ENCODE measurements at places on chromosomes 2 and 18.

DNA sequence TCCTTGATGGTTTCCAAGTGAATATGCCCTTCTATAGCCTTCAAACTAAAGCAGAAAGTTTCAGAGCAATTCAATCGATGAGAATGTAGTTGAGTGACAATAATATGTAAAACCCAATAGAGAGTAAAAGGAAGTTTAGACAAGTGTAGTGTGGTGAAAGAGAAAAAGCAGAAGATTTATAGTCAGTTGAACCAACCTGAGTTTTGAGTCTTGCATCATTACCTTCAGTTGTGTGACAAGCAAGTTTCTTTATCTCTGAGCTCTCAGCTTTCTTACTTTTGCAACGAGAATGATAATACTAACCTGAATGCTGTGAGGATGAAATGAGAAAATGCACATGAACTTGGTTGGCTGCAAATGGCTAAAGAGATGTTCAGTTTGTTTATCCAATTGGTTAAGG is 40.6 kb upstream of the TMEM247 start:
- DNase-seq: no peak

GRCh38 chr2:6730003-6730402 is 135.7 kb downstream of the CMPK2 start:
- DNase-seq: no peak

DNA sequence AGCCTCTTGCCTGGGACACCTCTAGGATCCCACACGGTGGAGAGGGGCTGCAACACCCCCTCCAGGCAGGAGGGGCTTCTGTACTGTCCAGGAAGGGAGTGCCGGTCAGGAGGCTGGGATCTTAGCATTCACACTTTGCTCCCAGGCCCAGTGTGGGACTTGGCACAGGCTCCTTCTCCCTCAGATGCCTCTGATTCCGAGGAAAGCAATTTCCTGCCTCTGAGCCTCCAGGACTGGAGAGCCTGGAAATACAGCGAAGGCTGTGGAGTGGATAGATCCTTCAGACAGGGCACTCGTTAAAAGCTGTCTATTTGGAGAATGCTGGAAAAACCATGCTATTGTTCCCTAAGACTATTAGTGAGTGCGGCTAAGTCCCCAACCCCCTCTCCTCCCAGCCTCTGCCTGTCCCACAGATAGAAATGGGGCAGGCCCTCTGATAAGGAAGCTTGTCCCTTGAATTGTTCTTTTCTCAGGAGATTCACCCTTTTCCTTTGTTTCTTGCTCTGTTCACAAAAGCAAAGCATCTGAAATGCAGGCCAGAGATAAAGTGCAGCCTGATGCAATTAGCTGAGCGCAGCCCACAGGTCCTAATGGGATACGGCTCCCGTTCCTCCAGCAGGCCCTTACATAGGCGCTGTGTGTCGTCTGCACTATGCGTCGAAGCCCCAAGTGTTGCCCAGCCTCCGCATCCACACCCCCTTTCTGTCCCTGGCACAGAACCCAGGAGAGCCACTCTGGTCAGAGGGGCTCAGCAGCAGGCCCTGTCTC is 252.2 kb downstream of the KLHL29 start:
- DNase-seq: peak; percentile 20

DNA sequence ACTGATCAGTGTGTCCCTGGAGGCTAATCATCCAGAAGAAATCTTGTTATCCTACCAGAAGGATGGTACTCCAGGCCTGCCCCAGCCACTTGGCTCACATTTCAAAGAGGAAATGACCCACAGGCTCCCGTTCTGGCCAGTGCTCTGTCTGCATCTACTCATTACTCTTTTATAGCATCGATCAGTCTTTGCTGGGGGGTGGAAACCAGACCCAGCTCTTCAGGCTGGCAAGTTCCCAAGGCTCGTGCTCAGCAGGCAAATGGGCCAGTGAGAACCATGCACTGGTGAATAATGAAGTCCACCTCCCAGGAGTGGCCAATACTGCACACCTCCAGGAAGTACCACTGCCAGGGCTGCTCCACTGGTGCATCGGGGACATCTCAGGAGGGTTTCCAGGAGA is 38.8 kb downstream of the DNER start:
- DNase-seq: no peak

DNA sequence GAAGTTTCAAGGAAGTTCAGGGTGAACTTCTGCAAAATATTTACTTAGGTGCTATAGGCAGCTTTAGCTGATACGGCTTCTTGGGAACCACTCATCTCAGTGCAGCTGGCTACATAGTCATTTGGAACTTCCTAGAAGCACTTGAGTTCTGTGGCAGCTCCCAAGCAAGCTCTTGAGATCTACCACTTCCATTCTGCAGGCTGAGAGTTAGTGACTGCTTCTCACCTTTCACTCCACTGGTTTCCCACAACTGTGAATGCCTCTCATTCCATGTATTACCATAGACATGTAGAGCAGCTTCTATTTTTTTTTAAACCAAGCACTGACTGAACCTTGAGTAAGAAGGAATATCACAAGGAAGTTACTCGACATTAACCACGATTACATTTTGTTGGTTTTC is 994.1 kb upstream of the ACVR2A start:
- DNase-seq: no peak

DNA sequence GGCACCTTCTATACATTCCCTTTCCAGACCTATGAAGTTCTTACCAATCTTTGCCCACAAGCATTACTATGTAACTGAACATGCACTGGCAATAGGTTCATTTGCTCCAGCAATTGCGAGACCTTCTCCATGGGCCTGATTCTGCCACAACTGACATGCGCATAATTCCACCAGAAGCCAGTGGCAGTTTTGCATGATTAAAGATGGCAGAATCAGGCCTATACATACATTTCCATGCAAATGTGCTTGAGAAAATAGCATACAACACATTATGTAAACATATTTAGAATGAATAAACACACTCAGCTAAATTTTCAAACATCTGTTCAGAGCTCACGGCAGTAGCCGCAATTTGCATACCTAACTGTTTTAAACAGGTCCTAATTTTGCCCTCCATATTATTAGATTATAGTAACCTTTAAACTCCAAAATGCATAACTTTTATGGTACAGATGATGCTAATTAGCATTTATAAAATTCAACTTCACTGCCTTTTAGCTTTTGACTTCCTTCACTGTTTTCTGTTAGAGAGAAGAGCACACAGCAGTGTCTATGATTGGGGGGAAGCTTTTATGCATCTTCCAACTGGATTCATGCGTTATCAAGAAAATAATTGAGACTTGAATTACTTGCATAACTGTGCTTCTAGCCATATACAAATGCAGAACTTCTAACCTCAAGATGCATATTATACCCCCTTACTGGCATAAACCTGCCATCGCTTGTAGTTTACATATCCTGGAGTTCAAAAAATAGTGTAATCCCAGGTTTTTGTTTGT is 155.3 kb upstream of the CDH19 start:
- no peak for DNase-seq

DNA sequence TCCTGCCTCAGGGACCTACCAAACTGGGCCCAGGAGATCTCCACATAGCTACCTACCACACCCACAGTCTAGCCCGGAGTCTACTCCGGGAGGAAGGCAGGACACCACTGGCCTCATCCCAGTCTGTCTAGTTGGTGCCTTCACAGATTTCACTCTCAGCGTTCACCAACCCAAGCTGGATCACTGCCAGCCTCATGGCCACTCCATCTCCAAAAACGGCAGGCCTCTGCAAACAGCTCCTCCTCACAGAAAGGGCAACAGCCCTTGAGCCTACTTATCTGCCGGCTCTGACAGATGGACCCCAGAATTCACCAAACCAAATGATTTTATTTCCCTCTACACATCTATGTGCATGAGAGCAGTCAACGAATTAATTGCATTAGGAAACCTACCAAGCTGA is 61.3 kb downstream of the NCKAP5 start:
- no peak for DNase-seq

- no peak for DNase-seq
Observed at GRCh38 chr18:8882632-8883408, 177.5 kb downstream of the MTCL1 start.

DNA sequence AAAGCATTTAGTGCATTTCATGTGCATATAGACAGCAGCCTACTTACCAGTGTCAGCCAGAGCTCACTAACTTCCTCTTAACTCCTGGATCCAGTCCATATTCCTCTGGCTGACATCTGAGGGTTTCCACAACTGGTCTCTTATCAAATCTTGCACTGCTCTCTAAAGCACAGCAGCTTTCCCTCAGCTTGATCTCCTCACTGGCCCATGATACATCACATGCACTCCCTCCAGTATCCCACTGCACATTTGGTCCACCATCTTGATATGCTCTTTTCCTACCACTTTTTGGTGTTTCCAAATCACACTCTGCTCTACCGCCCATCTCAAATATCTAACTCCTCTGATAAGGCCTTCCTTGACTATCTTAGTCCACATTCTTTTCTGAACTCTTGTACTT is 105.0 kb upstream of the ZFP36L2 start:
- no peak for DNase-seq

GRCh38 chr2:62501794-62502500 is 4.0 kb downstream of the TMEM17 start:
- peak; percentile 18 for DNase-seq

DNA sequence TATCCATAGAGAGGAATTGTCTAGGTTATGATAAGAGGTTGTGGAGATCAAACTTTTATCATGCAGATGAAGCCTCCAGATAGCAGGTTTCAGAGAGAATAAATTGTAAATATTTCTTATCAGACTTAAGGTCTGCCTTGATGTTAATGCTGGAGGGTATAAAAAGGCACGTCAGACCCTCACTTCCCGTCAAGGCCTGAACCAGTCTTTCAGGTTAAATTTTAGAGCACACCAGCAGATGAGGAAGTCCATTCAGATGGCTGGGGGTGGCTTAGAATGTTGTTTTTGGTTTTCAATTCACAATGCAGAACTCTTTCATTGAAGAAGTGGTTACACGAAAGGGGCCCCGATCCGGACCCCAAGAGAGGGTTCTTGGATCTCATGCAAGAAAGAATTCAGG is 144.4 kb upstream of the FBXO11 start:
- DNase-seq: no peak

GRCh38 chr18:76421685-76422078 is 73.4 kb downstream of the ZNF516 start:
- DNase-seq: no peak

DNA sequence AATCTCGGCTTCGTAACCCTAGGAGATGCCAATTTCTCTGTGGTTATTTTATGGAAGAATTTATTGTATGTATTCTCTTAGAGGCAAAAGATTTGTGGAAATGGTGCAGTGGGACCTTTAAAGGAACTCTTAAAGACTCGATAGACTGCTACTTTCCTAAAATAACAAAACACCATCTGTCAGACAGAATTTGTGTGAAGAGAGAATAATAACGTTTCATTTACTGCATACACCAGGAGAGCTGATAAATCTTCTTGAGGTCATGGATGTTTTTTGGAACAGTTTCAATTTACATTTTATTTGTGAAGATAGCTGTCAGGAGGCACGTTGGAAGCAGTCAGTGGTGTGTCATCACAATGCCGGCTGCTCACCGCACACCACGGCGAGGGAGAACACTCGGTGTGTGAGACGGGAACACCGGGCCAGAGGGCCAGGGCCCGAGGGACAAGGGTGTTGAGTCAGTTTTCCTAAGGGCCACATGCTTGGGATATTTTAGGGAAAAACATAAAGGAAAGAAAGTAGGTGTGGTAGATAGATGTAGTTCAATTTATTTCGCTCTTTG is 1681.0 kb upstream of the DDX18 start:
- no peak for DNase-seq

DNA sequence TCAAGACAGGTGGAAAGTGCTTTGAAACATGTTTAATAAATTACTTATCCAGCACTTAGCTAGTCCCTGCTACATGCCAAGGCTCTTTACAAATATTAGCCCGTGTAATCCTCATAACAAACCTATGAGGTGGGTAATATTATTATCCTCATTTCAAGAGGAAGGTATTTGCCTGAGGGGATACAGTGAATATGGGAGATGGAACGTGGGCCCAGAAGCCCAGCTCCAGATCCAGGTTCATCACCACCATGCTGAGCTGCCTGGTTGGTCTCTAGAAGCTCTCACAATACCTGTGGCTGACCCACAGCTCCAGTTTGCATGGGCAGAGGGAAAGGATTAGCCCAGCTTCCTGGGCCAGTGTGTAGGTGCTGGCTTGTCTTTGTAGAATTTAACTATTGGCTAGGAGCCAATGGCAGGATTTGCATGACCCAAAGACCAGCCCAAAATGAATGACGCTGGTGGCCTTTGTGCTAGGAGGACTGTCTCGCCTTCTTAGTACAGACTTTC is 61.6 kb upstream of the ATP8B1 start:
- DNase-seq: no peak

DNA sequence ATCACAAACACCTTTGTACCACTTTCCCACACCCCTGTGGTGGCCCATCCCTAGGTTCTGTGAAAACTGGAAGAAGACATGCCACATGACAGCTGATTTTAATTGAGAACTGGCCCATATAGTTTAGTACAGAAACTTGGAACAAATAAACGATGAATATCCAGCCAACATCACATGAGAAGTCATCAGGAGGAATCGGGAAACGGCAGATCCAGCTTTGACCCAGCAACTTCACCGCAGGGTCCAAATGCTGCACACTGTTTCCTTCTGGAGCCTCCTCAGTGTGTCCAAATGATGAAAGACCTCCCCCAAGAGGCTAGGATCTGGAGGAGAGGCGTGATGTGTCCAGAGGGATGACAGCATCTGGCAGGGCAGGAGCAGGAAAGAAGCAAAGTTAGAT is 75.5 kb downstream of the COPS8 start:
- DNase-seq: no peak

- DNase-seq: no peak
Observed at GRCh38 chr2:119158563-119159347, at the start of gene C1QL2. Gene C1QL2, minus strand, starts transcription at chr2:119158751. Its CDS starts 482 bp downstream, at chr2:119158269.

DNA sequence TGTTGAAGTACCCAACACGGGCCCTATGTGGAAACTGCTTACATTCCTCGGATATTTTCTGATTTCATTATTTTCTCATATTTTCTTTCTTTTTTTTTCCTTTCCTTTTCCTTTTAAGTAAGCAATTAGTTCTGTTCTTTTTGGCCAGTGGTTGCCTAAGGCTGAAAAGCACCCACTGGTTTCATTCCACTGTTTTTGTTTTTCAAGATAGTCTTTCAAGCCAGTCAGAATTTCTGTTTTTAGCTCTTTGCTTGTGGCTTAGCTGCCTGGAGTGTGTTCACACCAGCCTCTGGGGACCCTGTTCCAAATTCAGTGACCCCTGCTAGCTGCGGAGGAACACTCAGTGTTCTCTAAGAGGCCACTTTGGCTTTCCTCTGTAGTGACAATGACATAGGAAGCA is 73.6 kb downstream of the NRP2 start:
- no peak for DNase-seq

GRCh38 chr2:53519918-53520841 is 247.4 kb upstream of the CHAC2 start:
- no peak for DNase-seq

DNA sequence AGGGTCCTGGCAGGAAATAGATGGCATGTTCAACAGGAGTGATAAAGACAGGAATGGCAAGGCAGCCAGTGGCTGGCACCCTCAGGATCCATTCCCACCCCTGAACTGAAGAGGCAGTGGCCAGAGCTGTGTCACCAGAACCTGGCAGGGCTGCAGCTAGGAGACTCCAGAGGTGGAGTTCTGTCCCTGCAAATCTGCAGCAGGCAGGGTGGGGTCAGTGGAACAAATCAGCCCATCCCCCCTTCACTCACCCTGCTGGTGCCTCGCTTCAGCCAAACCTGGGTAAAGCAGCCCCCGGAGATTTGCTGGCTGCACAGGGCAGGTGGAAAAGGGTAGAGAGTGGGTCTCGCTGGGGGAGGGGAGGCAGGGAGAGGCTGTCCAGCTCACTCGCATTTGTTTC is 12.7 kb downstream of the INPP5D start:
- DNase-seq: no peak

Measured in AG09309 (cell line).